ENCODE measurements at places on chromosomes 11 and 22. TPM values are rescaled to one million over a fixed set of nuclear protein-coding genes. Genes with fewer than 3 reads are reported as not detected.

Gene CCDC15
- total RNA-seq = 2.8 TPM

Gene CCDC134
- total RNA-seq = 4.3 TPM

Gene FREY1
- total RNA-seq = 1.3 TPM

Gene BACE1
- 15.8 TPM for total RNA-seq

Gene ELMOD1
- total RNA-seq = not detected

Gene ZNF214
- 3.1 TPM for total RNA-seq

Gene GAL3ST3
- not detected for total RNA-seq

Gene NLRX1
- total RNA-seq = 16.7 TPM

Gene KCNK4
- total RNA-seq = not detected

Measured in MCF 10A (cell line).